ENCODE measurements at places on chromosomes 3 and 15. TPM values are rescaled to one million over a fixed set of nuclear protein-coding genes. Genes with fewer than 3 reads are reported as not detected.

Gene THSD4
- not detected for total RNA-seq

Gene SNAPC5
- total RNA-seq = 23.1 TPM

Gene RASGRF1
- total RNA-seq = not detected

Gene FAM43A
- 2.4 TPM for total RNA-seq

Gene FAM81A
- 1.2 TPM for total RNA-seq

Gene KCNAB1
- not detected for total RNA-seq

Gene PDE12
- 27.0 TPM for total RNA-seq

Gene CNTN3
- not detected for total RNA-seq

Gene CEP70
- total RNA-seq = 14.7 TPM
